ENCODE measurements at places on chromosomes 12 and 14. TPM values are rescaled to one million over a fixed set of nuclear protein-coding genes. Genes with fewer than 3 reads are reported as not detected.

GRCh38 chr12:122840580-122841513 lies 5.6 kb downstream of the HIP1R start:
- H3K36me3 ChIP-seq: no peaks in the 10 kb centered on the region
- H3K4me3 ChIP-seq: no peak overlapping the region
- DNase-seq: no peak

GRCh38 chr12:14921218-14921617 lies 17.1 kb downstream of the ERP27 start:
- no peaks in the 10 kb centered on the region for H3K4me1 ChIP-seq
- no peaks in the 10 kb centered on the region for H3K27me3 ChIP-seq
- no peaks in the 10 kb centered on the region for H3K36me3 ChIP-seq
- H3K27ac ChIP-seq: no peak overlapping the region

GRCh38 chr12:5489760-5490406 lies 58.0 kb downstream of the NTF3 start:
- no peak for DNase-seq
- H3K36me3 ChIP-seq: no peaks in the 10 kb centered on the region
- no peak overlapping the region for H3K27ac ChIP-seq
- H3K4me3 ChIP-seq: no peak overlapping the region
- no peaks in the 10 kb centered on the region for H3K4me1 ChIP-seq
- H3K27me3 ChIP-seq: no peaks in the 10 kb centered on the region

Gene CKAP4
- total RNA-seq: 80.7 TPM

Gene SSPN
- 0.86 TPM for total RNA-seq

Gene RGS6
- total RNA-seq: 0.63 TPM

GRCh38 chr14:31229638-31230572 lies 22.3 kb upstream of the HECTD1 start:
- no peaks in the 10 kb centered on the region for H3K27me3 ChIP-seq
- no peaks in the 10 kb centered on the region for H3K36me3 ChIP-seq
- no peak overlapping the region for H3K4me3 ChIP-seq
- no peak overlapping the region for H3K27ac ChIP-seq
- peak; percentile 51 for DNase-seq

GRCh38 chr14:56826214-56826613 lies 15.9 kb upstream of the OTX2 start:
- H3K27ac ChIP-seq: no peak overlapping the region

Gene PPFIA2
- total RNA-seq: 1.8 TPM

GRCh38 chr12:67025543-67026114 lies 243.5 kb upstream of the CAND1 start:
- peak; percentile 44 for DNase-seq
- H3K27ac ChIP-seq: no peak overlapping the region
- no peaks in the 10 kb centered on the region for H3K27me3 ChIP-seq
- no peak overlapping the region for H3K4me3 ChIP-seq

Gene RBP5
- total RNA-seq: 1.9 TPM

DNA sequence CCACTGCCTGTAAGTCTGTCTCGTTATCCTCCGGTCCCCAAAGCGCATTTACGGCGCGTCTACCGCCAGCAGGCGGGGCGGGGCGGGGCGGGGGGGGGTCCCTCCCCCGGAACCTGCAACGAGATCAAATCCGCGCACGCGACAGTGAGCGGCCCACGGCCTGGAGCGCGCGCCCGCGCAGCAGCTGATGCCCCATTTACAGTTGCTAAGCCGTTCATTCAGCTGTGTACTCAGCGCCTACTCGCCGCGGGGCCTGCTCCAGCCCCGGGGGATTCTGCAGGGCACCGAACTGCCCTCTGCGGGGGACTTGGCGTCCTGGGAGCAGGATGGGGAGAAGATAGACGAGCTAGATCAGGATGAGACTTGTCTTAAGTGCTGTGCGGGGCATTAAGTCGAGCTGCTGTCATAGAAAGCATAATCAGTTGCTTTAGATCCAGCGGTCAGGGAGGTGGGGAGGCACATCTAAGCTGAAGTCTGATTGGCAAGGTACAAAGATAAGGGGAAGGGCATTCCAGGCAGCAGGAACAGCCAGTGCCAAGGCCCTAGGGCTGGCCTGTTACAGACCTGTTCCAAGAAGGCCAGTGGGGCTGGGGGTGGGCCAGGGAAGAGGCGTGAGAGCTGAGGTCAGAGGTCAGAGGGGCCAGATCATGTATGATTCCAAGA lies 1.4 kb upstream of the CCDC85C start:
- no peaks in the 10 kb centered on the region for H3K36me3 ChIP-seq
- H3K27ac ChIP-seq: no peak overlapping the region
- H3K27me3 ChIP-seq: peaks cover 24% of the 10 kb centered on the region

Gene SPATS2
- total RNA-seq: 24.5 TPM

GRCh38 chr12:115968211-115968610 lies 309.3 kb downstream of the MED13L start:
- H3K4me3 ChIP-seq: no peak overlapping the region
- no peaks in the 10 kb centered on the region for H3K4me1 ChIP-seq
- no peak for DNase-seq
- no peaks in the 10 kb centered on the region for H3K27me3 ChIP-seq

DNA sequence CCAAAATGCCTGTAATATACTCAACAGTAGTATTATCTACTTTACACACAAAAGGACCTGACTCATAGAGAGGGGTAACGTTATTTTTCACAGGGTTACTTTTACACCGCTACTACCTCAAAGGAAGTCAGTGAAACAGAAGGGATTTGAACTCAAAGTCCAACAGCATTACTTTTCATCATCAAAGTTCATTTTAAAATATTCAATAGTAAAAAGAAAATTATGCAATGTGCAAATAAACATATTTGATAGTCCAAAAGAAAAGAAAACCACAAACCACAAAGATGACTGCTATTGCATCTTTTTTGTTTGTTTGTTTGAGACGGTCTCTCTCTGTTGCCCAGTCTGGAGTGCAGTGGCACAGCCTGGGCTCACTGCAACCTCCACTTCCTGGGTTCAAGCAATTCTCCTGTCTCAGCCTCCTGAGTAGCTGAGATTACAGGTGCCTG lies 15.5 kb downstream of the KIF21A start:
- H3K4me3 ChIP-seq: no peak overlapping the region
- no peak overlapping the region for H3K27ac ChIP-seq
- H3K4me1 ChIP-seq: no peaks in the 10 kb centered on the region
- no peaks in the 10 kb centered on the region for H3K27me3 ChIP-seq

DNA sequence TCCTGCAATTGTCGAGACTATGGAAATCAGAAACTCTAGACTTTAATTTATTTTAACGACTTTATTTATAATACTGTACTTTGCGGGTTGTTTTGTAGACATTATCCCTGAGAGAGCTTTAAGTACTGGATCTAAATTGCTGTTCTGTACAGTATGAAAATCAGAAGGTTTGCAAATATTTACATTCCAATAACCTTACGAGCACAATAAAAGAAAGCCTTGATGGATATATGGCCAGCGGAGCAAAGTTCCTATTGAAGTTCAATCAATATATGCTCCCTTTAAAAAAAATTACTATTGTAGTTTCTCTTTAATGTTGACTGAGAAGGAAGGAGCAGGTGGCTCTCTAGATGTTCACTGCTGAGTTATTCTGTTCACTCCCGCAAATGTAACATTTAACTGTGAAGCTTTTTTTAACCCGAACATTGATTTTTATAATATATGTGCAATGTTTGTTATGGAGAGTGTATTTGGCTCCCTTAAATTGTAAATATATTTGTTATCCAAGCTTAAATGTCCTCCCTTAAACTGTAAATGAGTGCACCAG lies 235.3 kb downstream of the PLCZ1 start:
- H3K36me3 ChIP-seq: no peaks in the 10 kb centered on the region
- no peaks in the 10 kb centered on the region for H3K4me1 ChIP-seq
- H3K4me3 ChIP-seq: no peak overlapping the region
- no peak for DNase-seq
- H3K27me3 ChIP-seq: no peaks in the 10 kb centered on the region
- no peak overlapping the region for H3K27ac ChIP-seq

Gene KRT74
- total RNA-seq: not detected

GRCh38 chr14:104794099-104794498 lies 1.4 kb downstream of the AKT1 start:
- no peak overlapping the region for H3K27ac ChIP-seq
- DNase-seq: peak; percentile 46
- H3K36me3 ChIP-seq: no peaks in the 10 kb centered on the region
- peaks cover 29% of the 10 kb centered on the region for H3K4me1 ChIP-seq
- peak overlapping the region; percentile 60 for H3K4me3 ChIP-seq

DNA sequence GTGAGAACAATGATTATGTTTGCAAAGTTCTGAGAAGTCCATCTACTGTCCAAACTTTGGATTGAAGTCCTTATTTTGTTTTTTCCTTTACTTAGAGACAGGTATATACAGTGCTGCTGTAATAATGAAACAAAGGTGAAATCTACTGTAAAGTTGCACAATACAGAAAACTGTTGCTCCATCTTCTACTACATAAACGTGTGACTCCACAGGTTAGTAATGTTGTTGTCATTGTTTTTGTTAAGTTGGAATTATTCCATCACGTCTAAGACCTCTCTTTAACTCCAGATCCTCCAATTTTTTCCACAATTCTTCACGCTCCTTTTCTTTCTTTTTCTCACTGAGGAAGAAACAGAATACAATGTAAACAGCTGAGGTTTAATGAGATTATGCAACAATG lies 57.0 kb upstream of the GPHB5 start:
- H3K27me3 ChIP-seq: no peaks in the 10 kb centered on the region
- peaks cover 3% of the 10 kb centered on the region for H3K36me3 ChIP-seq
- H3K4me1 ChIP-seq: no peaks in the 10 kb centered on the region
- no peak overlapping the region for H3K4me3 ChIP-seq

GRCh38 chr12:2853626-2854025 lies 3.2 kb downstream of the TEX52 start:
- DNase-seq: peak; percentile 98
- H3K4me3 ChIP-seq: no peak overlapping the region
- H3K27me3 ChIP-seq: no peaks in the 10 kb centered on the region
- peaks cover 8% of the 10 kb centered on the region for H3K36me3 ChIP-seq
- H3K27ac ChIP-seq: no peak overlapping the region
- no peaks in the 10 kb centered on the region for H3K4me1 ChIP-seq

Gene FBLN5
- total RNA-seq: 3.5 TPM

DNA sequence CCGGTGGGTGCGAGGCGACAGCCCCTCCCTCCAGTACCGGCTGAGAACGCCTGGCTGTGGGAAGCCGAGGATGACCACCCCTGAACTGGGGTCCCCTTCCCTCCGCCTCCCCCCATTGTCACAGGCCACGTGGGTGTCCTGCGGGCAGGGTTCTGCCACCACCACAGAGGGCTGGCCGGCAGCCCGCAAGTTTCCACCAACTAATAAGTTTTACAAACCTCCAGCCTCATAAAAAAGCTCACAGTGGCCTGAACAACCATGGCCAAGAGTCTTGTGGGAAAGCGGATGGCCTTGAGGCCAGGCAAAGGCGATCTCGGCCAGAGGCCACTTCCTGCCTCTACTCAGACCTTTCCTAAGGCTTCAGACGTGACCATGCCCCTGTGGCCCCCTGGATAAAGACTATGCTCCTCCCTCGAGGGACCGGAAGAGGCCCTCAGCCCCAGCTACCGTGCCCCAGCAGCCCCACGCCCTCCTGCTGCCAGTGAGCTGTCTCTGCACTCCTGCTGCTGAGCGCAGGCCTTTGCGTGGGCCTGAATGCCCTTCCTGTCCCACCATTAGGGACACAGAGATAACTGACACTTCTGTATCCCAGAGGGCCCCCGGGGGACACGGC lies 46.1 kb upstream of the DLK1 start:
- no peak overlapping the region for H3K27ac ChIP-seq
- DNase-seq: no peak
- peaks cover 2% of the 10 kb centered on the region for H3K4me1 ChIP-seq
- no peaks in the 10 kb centered on the region for H3K27me3 ChIP-seq
- no peaks in the 10 kb centered on the region for H3K36me3 ChIP-seq
- H3K4me3 ChIP-seq: no peak overlapping the region

DNA sequence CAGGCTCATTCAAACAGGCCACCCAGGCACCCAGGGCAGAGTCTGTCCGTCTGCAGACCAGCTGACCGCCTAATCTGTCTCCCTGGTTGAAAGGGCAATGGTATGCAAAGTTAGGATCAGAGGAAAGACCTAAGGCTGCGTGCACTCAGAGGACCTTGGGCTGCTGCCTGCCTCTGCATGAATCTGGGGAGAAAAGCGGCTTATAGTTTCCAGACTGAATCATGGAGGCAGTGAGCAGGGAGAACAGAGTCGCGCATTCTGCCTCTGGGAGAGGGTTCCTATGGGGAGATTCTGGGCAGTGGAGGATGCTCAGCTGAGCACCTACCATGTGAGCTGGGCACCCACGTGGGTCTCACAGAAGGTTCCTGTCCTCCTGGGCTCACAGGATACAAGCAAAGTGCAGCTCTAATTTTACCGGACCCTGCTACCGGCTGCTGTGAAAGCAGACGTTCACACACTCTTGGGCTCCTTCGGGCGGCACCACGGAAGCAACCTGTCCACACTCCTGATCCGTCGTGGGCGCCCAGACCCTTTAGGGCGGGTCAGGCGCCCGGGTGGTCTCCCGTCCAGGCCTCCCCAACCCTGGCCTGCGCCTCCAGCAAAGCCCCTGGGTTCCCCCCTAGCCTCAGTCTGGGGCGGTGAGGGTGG lies 772 bp downstream of the SCARB1 start:
- H3K27me3 ChIP-seq: no peaks in the 10 kb centered on the region
- H3K36me3 ChIP-seq: no peaks in the 10 kb centered on the region
- H3K4me1 ChIP-seq: peaks cover 13% of the 10 kb centered on the region
- peak overlapping the region; percentile 65 for H3K4me3 ChIP-seq
- H3K27ac ChIP-seq: no peak overlapping the region

Gene HHIPL1
- total RNA-seq: 2.6 TPM

- H3K4me1 ChIP-seq: no peaks in the 10 kb centered on the region
- H3K4me3 ChIP-seq: peak overlapping the region; percentile 86
- H3K36me3 ChIP-seq: no peaks in the 10 kb centered on the region
- peak overlapping the region; percentile 93 for H3K27ac ChIP-seq
- H3K27me3 ChIP-seq: no peaks in the 10 kb centered on the region
These were observed 33.2 kb downstream of the WBP11 start for GRCh38 chr12:14769969-14770495.

Gene ANKRD33
- total RNA-seq: 0.19 TPM

Gene OTUB2
- total RNA-seq: 4.1 TPM

DNA sequence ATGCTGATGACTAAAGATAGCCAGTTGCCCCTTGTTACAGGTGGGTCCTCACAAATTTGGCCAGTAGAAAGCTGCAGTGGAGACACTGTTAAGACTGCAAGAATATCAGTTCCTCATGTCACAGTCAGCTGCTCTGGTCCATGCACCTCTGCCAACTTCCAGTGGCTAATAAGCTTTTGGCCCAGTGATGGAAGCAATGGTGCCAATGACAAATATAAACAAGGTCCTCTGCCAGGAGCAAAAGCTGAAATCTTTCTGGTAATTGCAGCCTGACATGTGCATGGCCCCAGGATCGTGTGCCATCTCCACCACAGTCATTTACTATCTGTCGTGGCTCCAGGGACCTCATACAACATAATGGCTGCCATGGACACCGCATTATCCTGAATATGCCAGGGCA lies 85.4 kb upstream of the TMEM260 start:
- H3K4me3 ChIP-seq: no peak overlapping the region
- DNase-seq: no peak

Data from H1 (cell line).